ENCODE measurements at places on chromosomes 5 and 9. TPM values are rescaled to one million over a fixed set of nuclear protein-coding genes. Genes with fewer than 3 reads are reported as not detected.

DNA sequence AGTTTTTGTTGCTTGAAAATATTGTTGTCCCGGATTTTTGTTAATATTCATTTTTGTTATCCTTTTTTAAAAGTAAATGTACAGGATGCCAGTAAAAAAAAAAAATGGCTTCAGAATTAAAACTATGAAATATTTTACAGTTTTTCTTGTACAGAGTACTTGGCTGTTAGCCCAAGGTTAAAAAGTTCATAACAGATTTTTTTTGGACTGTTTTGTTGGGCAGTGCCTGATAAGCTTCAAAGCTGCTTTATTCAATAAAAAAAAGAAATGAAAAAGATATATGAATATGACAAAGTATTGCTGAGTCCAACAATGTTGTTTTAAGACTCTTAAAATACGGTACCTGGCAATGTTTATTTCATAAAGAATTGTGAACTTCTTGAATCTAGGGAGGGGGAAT is 82.9 kb downstream of the PIK3R1 start:
- H3K27me3 ChIP-seq, result no peaks in the 10 kb centered on the region
- H3K4me1 ChIP-seq, result peaks cover 22% of the 10 kb centered on the region
- H3K27ac ChIP-seq, result no peak overlapping the region

DNA sequence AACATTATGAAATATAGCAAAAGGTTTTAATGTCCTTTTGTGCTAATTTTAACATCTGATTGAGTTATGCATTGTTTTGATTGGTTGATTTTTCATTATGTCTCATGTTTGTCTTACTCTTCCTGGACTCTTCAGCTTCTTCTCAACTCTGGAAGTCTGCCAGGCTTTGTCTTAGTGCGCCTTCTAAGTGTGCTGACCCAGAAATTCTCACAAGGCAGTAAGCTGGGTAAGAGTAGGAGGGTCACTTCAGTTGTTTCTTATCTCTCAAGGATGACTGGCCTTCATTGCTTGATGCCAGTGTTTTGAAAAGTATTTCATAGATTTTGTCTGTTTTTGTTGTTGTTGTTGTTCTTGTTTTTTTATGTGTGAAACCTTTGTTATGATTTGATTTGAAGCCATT is 59.2 kb downstream of the RIC1 start:
- no peak overlapping the region for H3K4me3 ChIP-seq
- DNase-seq, result no peak
- H3K4me1 ChIP-seq, result peaks cover 15% of the 10 kb centered on the region
- peaks cover 21% of the 10 kb centered on the region for H3K36me3 ChIP-seq
- no peaks in the 10 kb centered on the region for H3K27me3 ChIP-seq
- H3K27ac ChIP-seq, result no peak overlapping the region

The ADGRV1 gene
- not detected for total RNA-seq

- no peaks in the 10 kb centered on the region for H3K36me3 ChIP-seq
- peaks cover 18% of the 10 kb centered on the region for H3K27me3 ChIP-seq
- no peak overlapping the region for H3K4me3 ChIP-seq
- H3K4me1 ChIP-seq, result no peaks in the 10 kb centered on the region
Observed at GRCh38 chr5:53543401-53543800, 17.0 kb upstream of the NDUFS4 start.

GRCh38 chr9:135067096-135067710 is 20.3 kb upstream of the OLFM1 start:
- DNase-seq, result no peak
- H3K27me3 ChIP-seq, result peaks cover 26% of the 10 kb centered on the region
- H3K36me3 ChIP-seq, result no peaks in the 10 kb centered on the region
- H3K27ac ChIP-seq, result no peak overlapping the region
- no peak overlapping the region for H3K4me3 ChIP-seq

- no peaks in the 10 kb centered on the region for H3K4me1 ChIP-seq
- H3K27me3 ChIP-seq, result no peaks in the 10 kb centered on the region
- no peak overlapping the region for H3K27ac ChIP-seq
- no peak overlapping the region for H3K4me3 ChIP-seq
- H3K36me3 ChIP-seq, result no peaks in the 10 kb centered on the region
- no peak for DNase-seq
Observed at GRCh38 chr9:80467632-80468031, 895.9 kb downstream of the TLE4 start.

The DMGDH gene
- not detected for total RNA-seq

GRCh38 chr5:173868096-173868880 is 19.9 kb upstream of the CPEB4 start:
- H3K4me1 ChIP-seq, result no peaks in the 10 kb centered on the region
- no peak overlapping the region for H3K4me3 ChIP-seq
- H3K27ac ChIP-seq, result no peak overlapping the region
- no peaks in the 10 kb centered on the region for H3K27me3 ChIP-seq
- no peaks in the 10 kb centered on the region for H3K36me3 ChIP-seq
- DNase-seq, result no peak

GRCh38 chr5:523441-524222 is 617 bp downstream of the SLC9A3 start:
- H3K27me3 ChIP-seq, result peaks cover 62% of the 10 kb centered on the region
- H3K27ac ChIP-seq, result no peak overlapping the region
- no peak for DNase-seq

GRCh38 chr5:160486573-160486972 is 64.9 kb downstream of the PTTG1 start:
- peaks cover 39% of the 10 kb centered on the region for H3K36me3 ChIP-seq
- peak overlapping the region; percentile 4 for H3K27ac ChIP-seq
- H3K4me1 ChIP-seq, result peaks cover 19% of the 10 kb centered on the region
- H3K27me3 ChIP-seq, result no peaks in the 10 kb centered on the region
- DNase-seq, result no peak
- no peak overlapping the region for H3K4me3 ChIP-seq

The CBY3 gene
- 1.1 TPM for total RNA-seq

- no peak overlapping the region for H3K27ac ChIP-seq
- peaks cover 28% of the 10 kb centered on the region for H3K27me3 ChIP-seq
- no peaks in the 10 kb centered on the region for H3K36me3 ChIP-seq
- no peak for DNase-seq
- H3K4me1 ChIP-seq, result peaks cover 17% of the 10 kb centered on the region
Observed at GRCh38 chr5:168820874-168821273, 241.7 kb upstream of the PANK3 start.

- no peaks in the 10 kb centered on the region for H3K4me1 ChIP-seq
- no peak overlapping the region for H3K27ac ChIP-seq
- no peak overlapping the region for H3K4me3 ChIP-seq
- H3K36me3 ChIP-seq, result no peaks in the 10 kb centered on the region
- DNase-seq, result no peak
- no peaks in the 10 kb centered on the region for H3K27me3 ChIP-seq
Observed at GRCh38 chr5:21254161-21254560, 1266.2 kb upstream of the CDH18 start.

The FAF2 gene
- 38.6 TPM for total RNA-seq

DNA sequence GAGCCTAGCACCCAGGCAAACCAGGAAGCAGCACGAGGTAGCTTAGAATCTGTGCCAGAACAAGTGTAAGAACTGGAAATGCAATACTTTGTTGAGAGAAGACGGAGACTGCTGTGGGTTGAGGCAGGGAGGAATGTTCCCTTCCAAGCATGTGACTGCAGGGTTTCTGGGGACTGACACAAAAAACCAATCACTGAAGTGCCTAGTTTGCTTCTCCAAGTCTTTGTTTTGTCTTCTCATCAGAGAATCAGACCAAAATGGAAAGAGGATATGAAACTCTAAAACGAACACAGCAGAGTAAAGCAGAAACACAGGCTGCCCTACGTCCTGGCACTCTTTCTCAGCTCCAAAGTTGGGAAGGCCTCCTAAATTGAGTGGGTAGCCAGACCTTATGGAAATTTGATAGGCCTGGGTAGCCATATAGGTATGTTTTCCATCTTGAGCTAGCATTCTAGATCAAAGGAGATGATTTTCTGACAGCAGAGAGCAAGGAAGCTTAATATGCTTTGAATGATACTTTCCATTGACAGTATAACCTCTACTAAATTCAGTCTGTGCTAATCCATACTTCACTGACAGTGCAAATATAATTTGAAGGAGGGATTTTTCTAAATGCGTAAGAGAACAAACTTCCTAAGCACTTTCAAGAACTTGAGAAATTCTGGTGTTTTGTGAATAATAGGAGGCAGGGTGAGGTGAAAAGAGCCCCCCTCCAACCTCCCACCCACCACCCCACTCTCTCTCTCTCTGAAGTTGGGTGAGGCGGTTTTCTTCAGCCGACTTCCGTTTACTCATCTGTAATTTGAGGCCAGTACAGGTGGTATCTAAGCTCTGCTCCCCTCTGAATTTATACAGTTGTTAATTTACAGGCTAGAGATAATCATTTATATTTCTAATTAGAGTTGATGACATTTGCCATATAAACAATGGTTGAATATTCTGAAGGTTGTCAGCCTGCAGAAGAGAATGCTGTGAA is 5.5 kb downstream of the ADRB2 start:
- H3K27ac ChIP-seq, result peak overlapping the region; percentile 50
- no peak for DNase-seq
- peaks cover 10% of the 10 kb centered on the region for H3K27me3 ChIP-seq
- no peaks in the 10 kb centered on the region for H3K36me3 ChIP-seq

- no peaks in the 10 kb centered on the region for H3K36me3 ChIP-seq
- no peak overlapping the region for H3K4me3 ChIP-seq
- no peaks in the 10 kb centered on the region for H3K4me1 ChIP-seq
- no peak overlapping the region for H3K27ac ChIP-seq
- peaks cover 5% of the 10 kb centered on the region for H3K27me3 ChIP-seq
- DNase-seq, result peak; percentile 0
Observed at GRCh38 chr5:40033411-40033810, 608.6 kb upstream of the DAB2 start.

- no peaks in the 10 kb centered on the region for H3K36me3 ChIP-seq
- H3K4me3 ChIP-seq, result no peak overlapping the region
- no peak for DNase-seq
- H3K27ac ChIP-seq, result no peak overlapping the region
- no peaks in the 10 kb centered on the region for H3K27me3 ChIP-seq
Observed at GRCh38 chr5:169413416-169413815, 112.5 kb upstream of the SLIT3 start.

GRCh38 chr9:92850898-92851297 is 26.9 kb downstream of the ZNF484 start:
- H3K4me1 ChIP-seq, result no peaks in the 10 kb centered on the region
- H3K27me3 ChIP-seq, result no peaks in the 10 kb centered on the region
- no peak for DNase-seq
- no peak overlapping the region for H3K4me3 ChIP-seq

DNA sequence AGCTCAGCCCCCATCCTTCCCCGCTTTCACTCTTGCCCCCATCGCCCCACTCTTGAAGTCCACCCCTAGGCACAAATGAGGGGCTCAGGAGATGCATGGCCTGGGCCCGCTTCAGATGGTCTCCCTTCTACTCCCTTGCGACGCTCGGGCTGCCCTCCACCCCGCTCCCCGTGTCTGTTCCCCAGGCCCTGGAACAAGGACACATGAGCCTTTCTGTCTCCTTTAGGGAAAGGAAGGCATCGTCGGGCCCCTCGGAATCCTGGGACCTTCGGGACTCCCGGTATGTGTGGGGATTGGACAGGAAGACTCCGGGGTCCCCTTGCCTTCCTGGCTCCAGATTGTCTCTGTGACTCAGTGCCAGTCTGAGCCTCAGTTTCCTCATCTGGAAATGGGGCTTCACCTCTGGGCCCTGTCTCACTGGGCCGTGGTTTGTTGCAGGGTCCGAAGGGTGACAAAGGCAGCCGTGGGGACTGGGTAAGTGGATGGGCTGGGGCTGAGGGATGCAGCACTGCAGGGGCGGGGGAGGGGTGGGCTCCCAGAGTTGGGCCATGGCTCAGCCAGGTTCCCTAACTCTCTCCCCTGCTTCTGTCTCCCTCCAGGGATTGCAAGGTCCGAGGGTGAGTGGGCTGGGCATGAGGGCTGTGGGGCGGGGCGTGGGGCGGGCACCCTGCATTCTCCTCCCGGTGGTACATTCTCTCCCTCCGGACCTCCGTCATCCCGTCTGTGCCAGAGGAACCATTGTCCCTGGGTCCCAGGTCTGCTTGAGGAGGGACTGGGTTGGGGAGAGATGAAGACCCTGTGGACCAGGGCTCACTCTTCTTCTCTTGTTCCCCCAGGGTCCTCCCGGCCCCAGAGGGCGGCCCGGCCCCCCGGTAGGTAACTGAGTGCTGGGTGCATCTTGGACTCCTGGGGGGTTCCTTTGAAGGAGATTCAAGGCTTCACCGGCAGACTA is 21.8 kb upstream of the ORM1 start:
- H3K4me1 ChIP-seq, result peaks cover 5% of the 10 kb centered on the region
- H3K27me3 ChIP-seq, result no peaks in the 10 kb centered on the region
- H3K36me3 ChIP-seq, result peaks cover 4% of the 10 kb centered on the region
- H3K4me3 ChIP-seq, result no peak overlapping the region
- no peak for DNase-seq

GRCh38 chr9:110124439-110124838 is 83.5 kb downstream of the C9orf152 start:
- no peaks in the 10 kb centered on the region for H3K27me3 ChIP-seq
- H3K4me3 ChIP-seq, result no peak overlapping the region
- no peak overlapping the region for H3K27ac ChIP-seq
- DNase-seq, result no peak
- H3K4me1 ChIP-seq, result peaks cover 15% of the 10 kb centered on the region

The ACER2 gene
- total RNA-seq, result 1.5 TPM

The EIF4E1B gene
- total RNA-seq, result not detected

DNA sequence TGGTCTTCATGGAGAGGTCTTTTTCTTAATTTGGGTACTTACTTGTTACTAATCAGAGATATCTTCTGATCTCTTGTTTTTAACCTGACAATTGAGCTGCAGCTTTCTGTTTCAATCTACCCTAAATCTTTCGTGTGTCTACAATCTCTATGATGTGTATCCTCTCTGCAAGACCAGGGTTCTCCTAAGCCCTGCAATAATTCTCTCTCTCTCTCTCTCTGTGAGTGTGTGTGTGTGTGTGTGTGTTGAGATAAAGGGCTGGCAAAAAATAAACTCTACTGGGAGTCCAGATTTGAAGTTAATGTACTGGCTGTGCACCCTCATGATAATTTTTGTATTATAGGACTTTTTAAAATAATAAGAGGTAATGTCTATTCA is 57.8 kb upstream of the FBXL7 start:
- H3K36me3 ChIP-seq, result no peaks in the 10 kb centered on the region
- H3K4me1 ChIP-seq, result no peaks in the 10 kb centered on the region
- no peaks in the 10 kb centered on the region for H3K27me3 ChIP-seq
- no peak for DNase-seq

The COL5A1 gene
- 0.24 TPM for total RNA-seq

DNA sequence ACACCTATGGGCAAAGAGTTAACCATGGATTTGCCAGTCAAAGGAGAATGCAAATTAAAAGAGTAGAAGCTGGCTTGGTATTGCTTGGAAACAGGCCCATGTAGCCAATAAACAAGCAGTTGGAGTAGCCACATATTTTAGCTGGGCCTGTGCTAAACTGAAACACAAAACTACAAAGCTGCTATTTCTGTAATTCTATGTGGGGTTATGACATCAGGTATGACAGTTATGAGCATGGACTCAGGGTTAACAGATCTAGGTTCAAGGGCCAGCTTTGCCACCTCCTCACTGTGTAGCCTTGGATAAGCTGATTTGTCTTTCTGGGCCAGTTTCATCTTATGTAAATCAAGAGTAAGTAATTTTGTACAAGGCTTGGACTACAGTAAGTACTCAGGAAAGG is 142.7 kb downstream of the PIP5K1B start:
- no peak overlapping the region for H3K27ac ChIP-seq
- no peak overlapping the region for H3K4me3 ChIP-seq
- DNase-seq, result no peak
- H3K4me1 ChIP-seq, result peaks cover 4% of the 10 kb centered on the region
- H3K36me3 ChIP-seq, result no peaks in the 10 kb centered on the region
